Mesothelial cell of epicardium (in vitro differentiated cells): ENCODE measurements at places on chromosomes 6 and 20.

DNA sequence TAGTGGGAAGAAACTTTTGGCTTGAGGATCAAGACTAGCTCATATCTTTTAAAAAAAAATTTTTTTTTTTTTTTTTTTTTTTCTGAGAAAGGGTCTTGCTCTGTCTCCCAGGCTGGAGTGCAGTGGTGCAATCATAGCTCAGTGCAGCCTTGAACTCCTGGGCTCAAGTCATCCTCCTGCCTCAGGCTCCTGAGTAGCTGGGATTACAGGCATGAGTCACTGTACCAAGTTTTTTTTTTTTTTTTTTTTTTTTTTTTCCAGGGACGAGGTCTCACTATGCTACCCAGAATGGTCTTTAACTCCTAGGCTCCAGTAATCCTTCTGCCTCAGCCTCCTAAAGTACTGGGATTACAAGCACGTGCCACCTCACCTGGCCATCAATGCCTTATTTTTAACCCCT, 27.9 kb downstream of the GCLC start:
- DNase-seq = no peak

GRCh38 chr20:20530428-20531151, 162.7 kb downstream of the INSM1 start:
- no peak for DNase-seq

GRCh38 chr6:37435373-37435772, 2.4 kb downstream of the CMTR1 start:
- DNase-seq = no peak

GRCh38 chr20:1334761-1335160, 5.8 kb upstream of the SDCBP2 start:
- DNase-seq = no peak

GRCh38 chr20:48920527-48921167, 864 bp upstream of the ARFGEF2 start:
- no peak for DNase-seq

DNA sequence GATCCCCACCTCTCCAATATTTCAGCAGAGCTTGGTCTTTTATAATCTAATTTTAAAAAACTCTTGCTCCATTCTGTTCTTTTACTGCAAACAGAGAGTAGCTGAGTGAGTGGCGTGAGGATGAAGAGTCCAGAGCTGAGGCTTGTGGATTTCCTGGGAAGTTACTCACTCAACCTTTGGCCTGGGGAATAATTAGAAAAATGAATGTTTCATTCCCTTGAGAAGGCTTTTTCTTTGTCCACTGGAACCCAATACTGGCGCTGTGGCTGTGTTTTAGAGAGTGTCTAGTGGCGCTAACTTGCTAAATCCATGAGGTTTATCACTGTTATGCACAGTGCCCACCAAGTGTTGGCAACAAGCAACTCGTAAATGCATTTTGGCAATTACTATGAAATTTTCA, 251.5 kb downstream of the HIVEP2 start:
- DNase-seq = no peak

GRCh38 chr20:58762120-58762519, 69.5 kb downstream of the NPEPL1 start:
- DNase-seq = no peak

DNA sequence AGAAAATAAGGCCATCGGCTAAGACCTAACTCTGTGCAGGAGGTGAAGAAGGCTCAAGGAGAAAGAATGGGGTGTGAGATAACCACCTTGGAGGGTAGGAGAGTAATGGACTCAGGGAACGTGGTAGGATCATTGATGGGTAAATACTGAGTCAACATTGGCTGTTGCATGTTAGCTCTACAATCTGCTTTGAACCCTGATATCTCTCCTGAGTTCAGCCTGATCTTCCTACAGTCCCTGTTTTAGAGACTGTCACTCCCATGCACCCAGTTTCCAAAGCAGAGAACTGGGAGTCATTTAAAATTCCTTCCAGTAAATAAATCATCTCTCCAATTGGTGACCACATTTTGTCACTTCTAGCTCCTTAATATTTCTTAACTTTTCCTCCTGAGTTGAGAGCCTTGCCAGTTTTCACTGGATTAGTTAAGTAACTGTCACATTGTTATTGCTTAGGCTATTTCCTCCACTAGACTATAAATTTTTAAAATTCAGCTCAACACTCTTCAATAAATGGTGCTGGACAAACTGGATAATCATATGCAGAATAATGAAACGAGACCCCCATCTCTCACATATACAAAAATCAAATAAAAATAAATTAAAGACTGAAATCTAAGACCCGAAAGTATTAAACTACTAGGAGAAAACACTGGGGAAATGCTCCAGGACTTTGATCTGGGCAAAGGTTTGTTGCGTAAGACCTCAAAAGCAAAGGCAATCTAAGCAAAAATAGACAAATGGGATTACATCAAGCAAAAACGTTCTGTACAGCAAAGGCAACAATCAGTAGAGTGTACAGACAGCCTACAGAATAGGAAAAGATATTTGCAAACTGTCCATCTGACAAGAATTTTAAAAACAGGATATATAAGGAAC, 138.9 kb upstream of the TMEM170B start:
- DNase-seq = no peak

DNA sequence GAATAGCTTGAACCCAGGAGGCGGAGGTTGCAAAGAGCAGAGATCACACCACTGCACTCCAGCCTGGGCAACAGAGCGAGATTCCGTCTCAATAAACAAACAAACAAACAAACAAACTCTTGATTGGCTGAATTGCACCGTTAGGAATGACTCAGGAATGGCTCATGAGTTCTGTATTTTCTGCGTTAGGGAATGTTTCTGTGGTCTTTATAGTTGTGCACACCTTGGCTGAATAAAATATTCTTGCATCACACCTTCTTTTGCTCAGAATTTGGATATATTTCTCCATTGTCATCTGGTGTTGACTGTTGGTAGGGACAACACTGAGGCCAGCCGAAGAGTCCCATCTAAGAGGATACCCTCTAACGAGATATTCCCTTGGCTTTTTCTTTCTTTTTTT, 19.6 kb upstream of the PI16 start:
- no peak for DNase-seq

DNA sequence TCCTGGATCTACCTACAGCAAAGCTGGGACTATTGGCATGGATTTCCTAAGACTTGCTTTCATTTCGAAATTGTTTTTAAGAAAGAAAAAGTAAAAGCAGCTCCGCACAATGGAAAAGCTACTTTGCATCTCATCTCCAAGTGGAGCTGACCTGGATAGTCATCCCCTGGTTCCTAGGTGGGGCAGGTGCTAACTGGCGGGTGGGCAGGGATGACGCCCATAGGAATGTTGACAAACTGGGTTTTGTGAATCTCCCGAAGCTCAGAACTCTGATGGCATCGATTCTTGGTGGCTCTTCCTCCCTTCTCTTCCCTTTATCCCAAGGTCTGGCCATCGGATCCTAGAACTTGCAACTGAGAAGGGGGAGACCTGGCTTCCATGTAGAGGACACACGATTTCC, 12.4 kb upstream of the EZR start:
- no peak for DNase-seq

DNA sequence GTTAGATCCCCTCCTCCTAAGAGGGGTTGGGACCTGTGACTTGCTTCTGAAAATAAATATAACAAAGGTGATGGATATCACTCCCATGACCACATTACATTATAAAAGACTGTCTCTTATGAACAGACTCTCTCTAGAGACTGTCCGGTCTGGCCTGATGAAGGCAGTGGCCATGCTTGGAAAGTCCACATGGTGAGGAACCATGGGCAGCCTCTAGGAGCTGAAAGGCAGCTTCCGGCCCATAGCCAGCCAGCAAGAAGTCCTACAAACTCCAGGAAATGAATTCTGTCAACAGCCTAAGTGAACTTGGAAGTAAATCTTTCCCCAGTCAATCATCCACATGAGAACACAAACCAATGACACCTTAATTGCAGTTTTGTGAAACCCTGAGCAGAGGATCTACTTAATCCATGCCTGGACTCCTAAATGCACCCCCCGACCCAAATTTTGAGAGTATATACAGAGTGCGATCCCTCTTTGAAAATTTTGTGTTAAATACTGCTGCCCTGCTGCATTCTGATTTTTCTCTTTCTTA, 2.2 kb upstream of the POPDC3 start:
- DNase-seq = no peak

GRCh38 chr6:83092756-83093399, 25.4 kb downstream of the DOP1A start:
- DNase-seq = no peak

GRCh38 chr6:36823421-36824096, 15.7 kb downstream of the CPNE5 start:
- DNase-seq = no peak

GRCh38 chr6:146872426-146872785, 273.6 kb downstream of the ADGB start:
- no peak for DNase-seq

DNA sequence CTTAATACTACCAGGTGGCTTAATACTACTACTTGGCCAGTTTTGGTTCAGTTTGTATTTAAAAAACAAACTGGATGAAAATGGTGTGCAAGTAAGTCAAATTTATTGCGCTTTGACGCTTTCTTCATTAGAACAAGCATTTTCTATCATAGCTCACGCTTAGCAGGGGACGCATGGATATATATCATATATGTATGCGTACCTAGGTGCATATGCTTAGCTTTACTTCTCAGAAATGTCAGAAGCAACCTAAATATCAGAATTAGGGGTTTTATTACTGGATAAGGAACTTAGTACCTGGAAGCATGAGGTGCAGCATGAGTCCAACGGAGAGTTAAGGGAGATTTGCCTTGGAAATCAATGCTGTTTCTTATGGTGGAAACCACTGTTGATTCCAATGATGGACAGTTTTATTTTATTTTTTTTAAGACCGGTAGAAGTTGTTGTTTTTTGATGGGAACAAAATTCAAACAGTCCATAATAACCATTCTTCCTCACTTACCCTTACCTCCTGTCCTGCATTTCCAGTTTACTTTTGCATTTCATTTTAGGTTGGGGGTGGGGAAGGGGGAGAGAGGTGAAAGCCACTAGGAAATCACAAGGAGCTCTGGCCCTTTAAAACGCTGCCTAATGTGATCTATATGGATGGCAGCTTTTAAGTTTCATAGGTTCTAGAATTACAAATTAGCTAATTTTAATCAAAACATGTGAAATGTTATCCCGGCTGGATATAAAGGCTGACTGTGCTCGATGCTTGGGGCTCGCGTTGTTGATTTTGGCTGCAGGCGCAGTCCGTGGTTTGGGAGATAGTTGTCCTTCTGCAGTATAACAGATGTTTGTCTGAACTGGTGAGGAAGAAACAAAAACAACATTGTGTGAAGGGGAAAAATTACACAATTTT, 2.1 kb downstream of the SOBP start:
- DNase-seq = no peak

DNA sequence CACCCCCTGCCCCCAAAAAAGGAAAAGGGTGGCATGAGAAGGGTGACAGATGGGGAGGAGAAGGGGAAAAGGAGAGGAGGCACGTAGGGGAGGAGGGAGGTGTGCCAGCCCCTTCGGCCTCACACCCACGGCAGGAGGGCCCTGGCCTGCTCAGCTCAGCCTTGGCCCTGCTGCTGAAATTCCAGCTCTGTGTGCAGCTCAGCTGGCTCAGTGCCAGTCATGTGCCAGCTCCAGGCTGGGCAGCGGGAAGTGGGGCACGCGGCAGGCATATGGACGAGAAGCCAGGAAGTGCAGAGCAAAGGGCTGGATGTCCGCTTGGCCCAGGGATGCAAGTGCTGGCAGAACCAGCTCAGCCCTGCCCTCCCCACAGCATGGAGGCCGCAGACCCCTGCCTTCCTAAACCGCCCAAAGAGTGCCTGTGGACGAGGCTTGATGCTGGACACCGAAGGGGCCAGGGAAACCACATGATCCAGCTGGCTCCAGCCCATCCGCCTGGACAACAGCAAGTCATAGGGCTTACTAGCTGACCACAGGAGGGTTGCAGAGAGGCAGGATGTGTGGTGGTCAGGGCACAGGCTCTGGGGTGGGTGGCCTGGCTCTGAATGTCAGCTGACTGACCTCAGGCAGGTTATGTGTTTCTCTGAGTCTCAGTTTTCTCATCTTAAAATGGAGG, 60.2 kb downstream of the NOL4L start:
- DNase-seq = no peak

- DNase-seq = no peak
Observed at GRCh38 chr6:33983109-33983716, 162.7 kb downstream of the GRM4 start.

- DNase-seq = no peak
Observed at GRCh38 chr6:105797286-105797979, 288.7 kb upstream of the PRDM1 start.

DNA sequence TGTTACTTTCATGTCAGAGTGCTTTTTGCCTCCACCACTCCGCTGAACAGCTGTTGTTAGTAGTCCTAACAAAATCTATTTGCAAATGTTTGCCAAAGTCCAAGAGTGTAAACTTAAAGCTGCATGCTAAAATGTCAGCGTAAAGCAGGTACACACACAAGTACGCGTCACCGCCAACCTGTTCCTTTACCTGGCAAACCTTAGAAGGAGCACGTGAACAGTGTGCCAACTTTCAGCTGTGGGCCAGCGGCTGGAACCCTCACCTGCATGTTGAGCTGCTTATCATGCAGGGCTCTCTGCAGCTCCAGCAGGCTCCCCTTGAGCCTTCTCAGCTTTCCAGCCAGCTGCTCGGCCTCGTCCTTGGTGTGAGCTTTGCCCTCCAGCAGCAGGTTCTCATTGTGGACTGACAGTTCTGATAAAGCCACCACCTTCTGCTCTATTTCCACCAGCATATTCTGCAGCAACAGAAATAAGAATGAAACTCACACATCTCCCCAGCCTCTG, 359.3 kb downstream of the SYNE1 start:
- DNase-seq = no peak

GRCh38 chr6:117627533-117627932, 25.2 kb upstream of the GOPC start:
- DNase-seq = no peak

DNA sequence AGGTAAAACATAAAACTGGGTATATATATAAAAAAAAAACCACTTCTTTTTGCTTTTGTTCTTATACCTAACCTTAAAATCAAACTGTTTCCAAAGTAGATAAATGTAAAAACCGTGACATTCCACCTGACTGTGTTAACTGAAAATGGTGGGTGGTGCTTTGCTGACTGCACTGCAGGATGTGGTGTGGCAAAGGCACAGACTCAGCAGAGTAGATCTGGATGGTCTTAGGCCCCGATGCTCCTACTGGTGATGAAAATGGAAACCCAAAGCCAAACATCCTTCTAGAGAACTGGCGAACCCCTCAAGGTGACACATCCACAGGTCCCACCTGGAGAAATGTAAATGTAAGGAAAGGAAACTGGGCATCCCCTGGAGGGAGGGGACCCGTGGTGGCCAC, 8.9 kb downstream of the TGIF2 start:
- no peak for DNase-seq

- no peak for DNase-seq
Observed at GRCh38 chr20:61986762-61987321, 78.8 kb downstream of the TAF4 start.

- no peak for DNase-seq
Observed at GRCh38 chr6:72624557-72625160, 2.8 kb downstream of the KCNQ5 start.

GRCh38 chr6:42707595-42707994, 14.8 kb downstream of the PRPH2 start:
- DNase-seq = no peak
